ENCODE measurements at places on chromosomes 12 and 14.

DNA sequence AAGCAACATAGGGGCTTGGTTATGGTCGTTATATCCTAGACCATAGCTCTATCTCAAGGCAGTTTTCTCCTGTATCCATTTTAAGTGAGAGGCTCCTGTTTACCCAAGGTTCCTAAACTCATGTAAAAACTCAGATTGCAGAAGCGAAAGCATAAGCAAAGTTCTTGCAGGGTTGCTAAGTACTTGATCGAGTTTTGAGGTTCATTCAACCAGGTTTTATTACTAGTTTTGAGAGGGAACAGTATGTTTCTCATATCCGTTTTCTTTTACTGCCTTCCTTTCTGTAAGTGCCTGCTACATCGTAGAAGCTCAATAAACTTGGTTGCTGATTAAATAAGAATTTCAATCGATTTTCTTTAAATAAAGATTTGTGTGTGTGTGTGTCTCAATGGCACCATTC lies 5.1 kb downstream of the AKAP3 start:
- DNase-seq = no peak

GRCh38 chr12:116324654-116325335 lies 47.3 kb upstream of the MED13L start:
- DNase-seq = no peak

DNA sequence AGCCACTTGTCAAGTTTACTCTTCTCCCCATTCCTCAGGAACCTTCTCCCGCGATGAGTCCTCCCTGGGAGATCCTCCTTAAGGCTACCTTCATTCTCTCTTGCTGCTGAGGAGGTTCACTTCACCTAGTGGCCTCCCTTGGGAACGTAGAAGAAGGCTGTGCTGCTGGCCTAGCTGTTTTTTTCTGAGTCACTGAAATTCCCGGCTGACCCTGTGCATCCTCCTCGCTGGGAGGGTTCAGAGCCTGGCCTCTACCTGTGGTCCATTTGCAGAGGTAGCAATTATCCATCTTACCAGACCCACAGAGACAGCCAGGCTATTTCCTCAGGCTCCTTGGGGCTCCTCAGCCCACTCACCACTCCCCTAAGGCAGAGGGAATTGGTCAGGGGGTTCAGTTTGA lies 4.6 kb downstream of the KRT82 start:
- DNase-seq = no peak

DNA sequence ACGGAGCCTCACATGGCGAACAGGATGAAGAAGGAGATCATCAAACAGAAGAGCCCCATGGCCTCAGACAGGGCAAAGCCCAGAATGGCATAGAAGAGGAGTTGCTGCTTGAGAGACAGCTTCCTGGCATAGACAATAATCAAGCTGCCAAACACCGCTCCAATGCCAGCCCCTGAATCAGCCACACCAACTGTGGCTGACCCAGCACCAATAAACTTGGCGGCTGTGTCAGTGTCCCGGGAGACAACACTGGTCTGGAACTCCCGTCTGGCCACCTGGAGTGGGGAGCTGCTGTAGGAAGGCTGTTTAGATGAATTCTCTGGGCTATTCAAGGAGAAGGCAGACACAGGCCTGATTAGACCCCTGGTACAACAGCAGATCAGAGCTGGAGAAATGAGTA lies 100.1 kb downstream of the HEATR5A start:
- no peak for DNase-seq

DNA sequence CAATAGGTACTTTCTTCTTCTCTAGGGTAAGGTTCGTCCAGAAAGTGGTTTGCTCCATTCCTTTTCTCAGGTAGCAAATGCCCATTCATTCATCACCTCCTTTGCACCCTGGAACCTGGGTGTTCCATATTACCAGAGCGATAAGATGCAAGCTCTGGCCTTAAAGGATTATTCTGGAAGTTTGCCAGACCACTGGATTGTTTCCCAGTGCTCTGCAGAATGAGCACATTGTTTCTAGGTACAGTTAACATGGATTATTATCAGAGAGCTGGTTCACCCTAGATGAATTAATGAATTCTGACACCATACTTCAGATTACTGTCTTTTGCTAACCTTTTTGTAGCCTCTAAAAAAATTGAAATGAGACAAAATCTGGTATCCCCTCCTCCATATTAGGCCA lies 170.9 kb upstream of the BMP4 start:
- DNase-seq = peak; percentile 64

DNA sequence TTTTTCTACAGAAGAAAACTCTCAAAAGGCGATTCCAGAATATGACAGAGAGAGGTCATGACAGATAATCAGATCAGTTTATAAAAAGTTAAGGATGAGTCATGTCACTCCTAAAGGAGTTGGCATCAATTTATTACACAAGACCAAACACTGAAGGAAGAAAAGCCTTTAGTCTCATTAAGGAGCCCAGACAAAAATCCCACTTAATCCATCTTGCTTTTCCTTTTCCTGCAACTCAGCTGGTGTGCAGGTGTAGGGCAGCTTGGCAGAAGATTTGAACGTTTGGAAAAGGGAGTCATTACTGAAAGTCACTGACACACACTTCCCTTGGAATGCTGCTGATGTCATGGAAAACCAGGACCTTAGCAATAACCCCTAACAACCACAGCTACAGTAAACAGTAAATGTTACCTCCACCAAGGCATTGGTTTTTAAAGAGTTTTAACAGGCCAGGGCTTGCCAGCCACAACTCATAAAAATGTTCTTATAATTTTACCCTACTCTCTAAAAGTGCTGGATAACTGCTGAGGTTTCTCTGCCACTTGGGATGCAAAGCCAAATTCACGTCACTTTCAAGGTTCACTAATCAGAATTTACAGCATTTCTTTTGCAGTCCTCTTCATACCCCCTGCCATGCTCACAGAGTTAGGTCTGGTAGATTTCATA lies 320.6 kb downstream of the RAD51B start:
- DNase-seq = peak; percentile 96

DNA sequence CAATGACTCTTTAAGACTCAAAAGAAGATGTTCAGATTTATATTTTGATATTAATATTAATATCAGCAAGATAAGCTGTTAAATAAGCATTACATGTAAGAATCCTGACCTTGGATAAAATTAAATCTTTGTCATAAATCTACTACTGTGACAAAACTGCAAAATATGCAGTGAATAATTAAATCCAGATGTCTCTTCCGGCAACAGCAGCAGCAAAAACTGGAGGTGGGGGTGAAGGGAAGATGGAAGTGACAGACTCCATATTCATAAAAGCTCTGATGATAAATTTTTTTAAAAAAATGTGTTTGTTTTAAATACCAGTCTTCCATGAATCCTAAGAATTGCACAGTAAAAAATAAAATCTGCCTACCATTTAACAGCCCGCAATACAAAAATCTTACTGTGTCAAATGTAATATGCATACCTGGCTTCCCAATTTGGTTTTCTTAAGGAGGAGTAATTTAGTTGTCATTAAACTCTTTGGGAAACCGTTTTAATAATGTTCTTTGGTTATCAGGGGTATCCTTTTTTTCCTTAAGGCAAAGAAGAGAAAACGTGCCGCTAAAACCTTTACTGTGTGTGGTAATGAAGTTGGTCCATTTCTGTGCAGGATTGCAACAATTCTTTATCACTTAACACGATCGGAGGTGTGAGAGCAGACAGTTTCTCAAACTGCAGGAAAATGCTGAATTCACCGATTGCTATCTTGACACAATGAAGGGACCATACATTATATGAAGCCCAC lies 478.2 kb downstream of the DIO2 start:
- DNase-seq = no peak

DNA sequence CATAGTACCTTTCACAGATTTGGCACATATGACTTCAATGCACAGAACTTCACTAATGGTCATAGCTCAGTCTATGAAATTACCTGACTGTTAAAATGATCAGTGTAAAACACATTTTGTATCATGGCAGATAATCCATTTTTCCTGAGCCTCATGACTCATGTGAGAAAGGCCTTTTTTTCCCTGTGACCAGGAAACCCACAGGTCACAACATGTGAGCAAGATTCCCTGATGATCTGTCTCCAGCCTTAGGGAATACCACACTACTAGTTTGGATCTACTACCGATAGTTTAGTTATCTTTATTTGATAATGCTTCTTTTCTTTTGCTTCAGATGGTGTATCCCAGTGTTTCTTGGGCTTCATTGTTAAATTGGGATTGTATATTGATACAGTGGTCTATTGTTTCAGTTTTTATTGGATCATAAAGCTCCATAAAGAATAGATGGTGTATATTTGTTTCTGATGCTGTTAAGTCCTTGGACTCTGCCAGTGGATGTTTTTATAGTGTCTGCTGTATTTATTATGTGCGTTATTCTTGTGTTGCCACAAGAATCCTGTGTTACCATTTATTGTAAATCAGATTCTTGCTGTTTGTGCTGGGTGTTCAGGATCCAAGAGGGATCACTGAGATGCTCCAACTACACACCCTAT lies 248.7 kb upstream of the PELI2 start:
- no peak for DNase-seq

- DNase-seq = no peak
These were observed 28.2 kb upstream of the KCNA1 start for GRCh38 chr12:4881266-4882064.

DNA sequence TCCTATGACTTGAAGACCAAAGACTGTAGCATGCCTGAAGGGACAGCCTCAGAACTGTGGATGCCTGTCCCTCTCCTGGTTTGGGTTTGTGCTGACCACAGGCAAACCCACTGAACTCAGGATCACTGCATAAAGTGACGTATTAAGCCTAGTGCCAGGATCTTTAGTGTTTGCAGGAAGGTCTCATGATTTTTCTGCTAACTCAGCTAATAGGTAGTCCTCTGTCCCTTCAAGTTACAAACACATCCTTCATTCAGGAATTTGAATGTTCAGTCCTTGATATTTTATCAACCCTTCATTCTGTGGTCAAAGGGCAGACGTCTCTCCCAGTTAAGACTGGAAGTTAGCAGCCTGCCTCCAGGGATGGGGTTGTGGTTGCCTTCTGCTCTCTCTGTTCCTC lies 10.3 kb upstream of the OAS3 start:
- DNase-seq = no peak

- DNase-seq = no peak
These were observed 79.6 kb upstream of the PSMA6 start for GRCh38 chr14:35212471-35213142.

DNA sequence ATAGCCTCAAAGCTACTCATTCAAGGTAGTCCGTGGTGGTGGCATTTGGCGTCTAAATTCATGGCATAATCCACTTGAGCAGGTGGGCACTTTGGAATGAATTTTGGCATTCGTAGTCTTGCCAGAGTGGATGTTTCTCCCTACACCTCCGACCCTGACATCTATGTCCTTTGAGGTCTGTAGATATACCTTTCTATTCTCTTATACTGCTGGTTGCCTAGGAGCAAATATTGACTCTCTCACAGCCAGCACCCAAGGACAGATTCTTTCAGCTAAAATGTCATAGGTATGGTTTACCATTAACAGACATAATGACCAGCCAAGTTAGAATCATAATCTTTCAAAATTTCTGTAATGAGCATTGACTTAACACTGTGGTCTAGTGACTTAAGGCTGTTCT lies 47.4 kb upstream of the FLRT2 start:
- DNase-seq = no peak

DNA sequence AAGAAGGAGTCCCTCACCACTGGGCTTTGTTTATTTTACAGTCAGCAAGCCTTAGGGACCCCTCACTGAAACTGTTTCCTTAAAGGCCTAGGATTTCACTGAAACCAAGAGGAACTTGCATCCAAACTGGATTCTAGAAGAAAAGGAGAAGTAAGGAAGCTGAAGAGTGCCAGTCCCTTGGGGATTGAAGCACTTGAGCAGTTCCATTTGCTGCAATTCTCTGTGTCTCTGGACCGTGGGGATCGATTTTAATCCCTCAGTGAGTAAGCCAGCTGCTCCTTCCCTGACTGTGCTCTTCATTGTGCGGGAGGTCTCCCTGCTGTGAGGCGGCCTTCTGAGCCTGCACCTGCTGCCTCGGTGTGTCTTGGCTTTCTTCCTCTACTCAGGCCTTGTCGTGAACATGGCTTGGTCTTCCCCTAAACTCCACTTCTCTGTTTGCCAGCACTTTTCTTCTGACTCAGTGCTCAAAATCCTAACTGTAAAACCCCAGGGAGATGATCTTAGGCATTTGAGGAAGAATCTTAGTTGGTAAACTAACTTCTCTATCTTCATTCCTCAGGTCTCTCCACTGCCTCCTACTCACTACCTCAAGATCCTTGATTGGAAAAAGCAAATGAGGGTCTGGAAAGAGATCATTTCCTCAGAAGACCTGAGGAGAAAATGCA lies 132.6 kb downstream of the SLC38A6 start:
- no peak for DNase-seq

GRCh38 chr14:70972107-70972976 lies 65.1 kb downstream of the PCNX1 start:
- peak; percentile 91 for DNase-seq

DNA sequence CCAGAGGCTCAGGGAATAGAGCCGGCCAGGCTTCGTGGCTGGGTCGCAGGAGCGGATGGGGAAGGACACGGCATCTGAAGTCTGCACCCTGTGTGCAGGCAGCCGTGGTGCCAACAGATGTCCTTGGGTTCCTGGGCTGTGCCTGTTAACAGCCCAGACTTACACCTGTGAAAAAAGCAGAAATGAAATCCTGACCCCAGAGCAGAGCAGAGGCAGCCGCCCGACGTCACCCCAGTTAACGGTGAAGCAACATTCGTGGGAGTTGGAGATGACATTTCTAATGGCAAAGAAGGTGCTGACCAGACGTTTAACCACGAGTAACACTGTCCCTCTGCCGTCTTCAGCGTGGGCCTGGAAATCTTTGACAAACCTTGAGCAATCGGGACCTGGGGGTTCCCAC lies 200.3 kb upstream of the DIO3 start:
- DNase-seq = no peak

- peak; percentile 13 for DNase-seq
These were observed 139.1 kb downstream of the ERC1 start for GRCh38 chr12:1130164-1130563.

GRCh38 chr14:99541677-99542470 lies 60.7 kb downstream of the CCNK start:
- no peak for DNase-seq

GRCh38 chr12:95837240-95838038 lies 21.3 kb upstream of the SNRPF start:
- no peak for DNase-seq

GRCh38 chr12:105466901-105467598 lies 136.6 kb downstream of the C12orf75 start:
- DNase-seq = no peak

GRCh38 chr12:6964605-6965025 lies 5.8 kb downstream of the PHB2 start:
- DNase-seq = no peak

DNA sequence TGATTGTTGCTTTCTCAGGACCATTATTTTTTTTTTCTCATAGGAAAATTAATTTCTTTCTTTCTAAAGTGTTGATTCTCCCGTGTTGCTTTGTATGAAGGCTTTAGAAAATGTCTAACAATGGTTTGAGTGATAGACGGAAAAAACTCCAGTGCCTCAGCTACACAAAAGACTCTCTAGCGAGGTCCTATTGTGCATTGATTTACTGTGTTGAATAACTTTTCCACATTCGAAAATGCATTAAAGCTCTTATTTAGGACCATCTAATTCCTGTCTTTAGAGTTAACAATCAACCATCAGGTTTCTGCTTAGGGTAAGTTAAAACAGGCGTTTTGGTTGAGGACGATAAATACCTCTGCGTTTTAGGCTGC lies 99.6 kb downstream of the PTPN11 start:
- no peak for DNase-seq

All from astrocyte of the hippocampus (primary cell).